Right ventricle myocardium inferior (tissue), 1 donor: ENCODE measurements at places on chromosomes 12 and 14. TPM values are rescaled to one million over a fixed set of nuclear protein-coding genes. Genes with fewer than 3 reads are reported as not detected.

CCDC60 gene
- total RNA-seq = not detected

SERPINA12 gene
- not detected for total RNA-seq

DNAJC22 gene
- total RNA-seq = not detected

SERPINA3 gene
- total RNA-seq = 112 TPM

CFAP54 gene
- 0.22 TPM for total RNA-seq

C1QL4 gene
- not detected for total RNA-seq

PIANP gene
- 0.27 TPM for total RNA-seq

RNASE3 gene
- not detected for total RNA-seq

BTBD7 gene
- total RNA-seq = 22.5 TPM

TGM1 gene
- 1.1 TPM for total RNA-seq

GRCh38 chr12:42690264-42690663 lies 100.7 kb upstream of the PRICKLE1 start:
- no peak for DNase-seq

DNA sequence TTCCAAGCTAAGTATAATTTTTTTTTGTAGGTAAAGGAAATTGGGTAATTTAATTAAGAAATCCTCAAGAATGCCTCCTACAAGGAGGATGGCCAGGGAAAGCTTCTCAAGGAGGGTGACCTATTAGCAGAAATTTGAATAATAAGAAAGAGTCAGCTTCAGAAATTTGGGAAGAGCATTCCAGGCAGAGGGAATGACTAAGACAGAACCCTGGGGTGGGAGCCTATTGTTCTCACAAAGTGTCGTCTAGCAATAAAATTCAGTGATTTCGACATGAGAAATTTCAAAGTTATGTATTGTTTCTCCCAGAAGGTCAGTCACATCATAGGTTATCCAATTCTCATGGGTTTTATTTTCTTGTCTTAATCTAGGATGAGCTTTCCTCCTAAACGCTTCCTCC lies 1168.4 kb downstream of the AACS start:
- no peak for DNase-seq

GRCh38 chr12:72075891-72076557 lies 137.4 kb downstream of the TPH2 start:
- no peak for DNase-seq

DNA sequence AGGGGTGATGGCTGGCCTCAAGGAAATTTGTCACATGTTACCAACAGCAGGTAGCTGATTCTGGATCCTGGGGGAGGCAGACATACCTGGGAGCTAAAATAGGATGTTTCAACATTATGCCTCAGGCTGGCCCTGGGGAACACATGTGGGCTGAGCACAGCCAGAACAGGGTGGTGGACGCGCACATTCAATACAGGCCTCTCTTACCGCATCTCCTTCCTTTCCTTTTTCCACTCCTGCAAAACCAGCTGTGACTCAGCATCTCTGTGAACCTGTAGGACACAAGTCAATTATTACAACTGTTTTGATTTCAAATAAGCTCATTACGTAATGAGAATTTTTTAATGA lies 61.0 kb downstream of the NT5DC3 start:
- no peak for DNase-seq

GRCh38 chr12:106300761-106301160 lies 1.8 kb upstream of the TCP11L2 start:
- no peak for DNase-seq

DNA sequence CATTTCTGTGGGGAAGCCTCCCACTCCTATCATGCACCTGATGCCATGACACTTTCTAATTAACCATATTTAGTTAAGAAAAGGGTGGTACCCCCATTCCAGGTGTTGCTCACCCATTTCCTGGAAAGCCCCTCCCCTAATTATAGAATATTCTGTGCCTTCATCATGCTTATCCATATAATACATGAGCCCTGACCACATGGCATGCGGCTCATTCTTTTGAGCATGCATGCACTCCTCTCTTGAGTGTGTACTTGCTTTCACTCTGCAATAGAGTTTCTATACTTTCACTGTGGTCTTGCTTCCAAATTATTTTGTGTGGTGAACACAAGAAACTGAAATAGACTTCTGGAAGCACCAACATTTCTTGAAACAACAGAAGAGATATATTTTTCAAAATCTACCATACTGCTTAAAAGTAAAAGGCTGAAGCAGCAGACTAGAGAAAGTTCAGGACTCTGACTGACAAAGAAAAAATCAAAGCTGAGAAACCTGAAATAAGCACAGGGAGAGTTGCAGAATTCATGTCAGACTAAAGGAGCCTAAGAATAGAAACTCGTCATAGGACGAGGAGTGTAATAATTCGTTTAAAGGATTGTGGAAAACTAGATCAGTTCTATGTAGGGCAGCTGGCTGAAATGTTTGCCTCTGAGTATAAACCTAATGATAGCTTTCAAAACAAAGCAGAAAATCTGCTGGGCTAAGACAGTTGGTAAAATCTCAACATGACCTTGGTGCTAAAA lies 144.8 kb downstream of the KITLG start:
- no peak for DNase-seq

DNA sequence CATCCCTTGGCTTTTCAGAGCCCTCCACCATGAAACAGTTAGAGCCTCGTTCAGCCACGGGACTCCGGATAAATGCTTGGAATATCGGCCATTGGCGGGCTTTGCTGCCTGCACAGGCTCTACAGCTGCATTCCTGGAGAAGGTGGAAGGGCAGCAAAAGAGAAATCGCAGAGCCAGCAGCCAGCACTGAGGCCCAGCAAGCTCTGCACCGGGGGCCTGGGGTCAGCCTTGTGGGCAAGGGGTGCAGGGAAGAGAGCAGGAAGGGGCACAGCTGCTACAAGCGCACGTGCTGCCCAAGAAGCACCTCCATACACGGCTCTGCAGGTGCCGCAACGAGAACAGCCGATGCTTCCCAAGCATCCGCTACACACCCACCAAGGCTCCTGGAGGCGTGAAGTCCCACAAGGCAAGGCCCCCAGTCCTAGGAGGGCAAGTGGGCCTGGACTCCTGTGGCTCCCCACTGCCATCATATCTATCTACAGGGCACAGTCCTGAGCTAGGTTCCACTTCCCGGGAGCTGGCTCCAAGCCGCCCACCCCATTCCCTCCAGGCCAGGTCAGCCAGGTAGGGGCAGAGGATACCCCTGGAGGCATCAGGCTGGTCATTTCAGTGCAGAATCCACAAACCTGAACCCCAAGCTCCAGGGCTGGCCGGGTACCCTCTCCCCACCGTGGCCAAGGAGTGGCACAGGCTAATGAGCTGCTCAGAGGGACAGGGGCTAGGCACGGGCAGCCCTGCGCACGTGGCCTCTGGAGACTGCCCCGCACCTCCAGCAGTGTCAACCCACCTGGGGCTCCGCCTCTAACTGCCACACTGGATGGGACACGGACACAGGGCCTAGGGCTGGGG lies 40.2 kb downstream of the CCNK start:
- DNase-seq = peak; percentile 55

- no peak for DNase-seq
Observed at GRCh38 chr14:104803912-104804410, 3.1 kb downstream of the ZBTB42 start.

DNA sequence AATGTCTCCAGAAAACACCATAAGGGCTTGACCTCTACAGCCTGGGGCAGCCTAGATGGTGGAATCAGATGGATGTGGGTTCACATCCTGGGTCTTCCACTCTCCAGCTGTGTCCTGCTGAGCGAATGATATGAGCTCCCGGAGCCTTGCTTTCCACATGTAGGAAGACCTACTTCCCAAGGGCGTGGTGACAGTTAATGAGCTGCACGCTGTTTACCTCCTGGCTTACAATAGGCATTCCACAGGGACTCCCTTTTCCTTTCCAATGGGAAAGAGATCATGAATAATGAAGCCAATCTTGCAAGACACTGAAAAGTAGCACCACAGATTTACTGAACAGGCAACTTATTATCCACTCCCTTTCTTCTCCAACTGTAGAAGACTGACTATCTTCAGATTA lies 46.1 kb downstream of the TMTC1 start:
- no peak for DNase-seq

GRCh38 chr14:106378191-106378590 lies 851.8 kb downstream of the TMEM121 start:
- no peak for DNase-seq

GRCh38 chr12:6774499-6775062 lies 2.3 kb downstream of the LAG3 start:
- DNase-seq = no peak

GRCh38 chr14:85165094-85165493 lies 364.9 kb upstream of the FLRT2 start:
- no peak for DNase-seq

- no peak for DNase-seq
Observed at GRCh38 chr14:24237463-24237955, 4.8 kb downstream of the GMPR2 start.

DNA sequence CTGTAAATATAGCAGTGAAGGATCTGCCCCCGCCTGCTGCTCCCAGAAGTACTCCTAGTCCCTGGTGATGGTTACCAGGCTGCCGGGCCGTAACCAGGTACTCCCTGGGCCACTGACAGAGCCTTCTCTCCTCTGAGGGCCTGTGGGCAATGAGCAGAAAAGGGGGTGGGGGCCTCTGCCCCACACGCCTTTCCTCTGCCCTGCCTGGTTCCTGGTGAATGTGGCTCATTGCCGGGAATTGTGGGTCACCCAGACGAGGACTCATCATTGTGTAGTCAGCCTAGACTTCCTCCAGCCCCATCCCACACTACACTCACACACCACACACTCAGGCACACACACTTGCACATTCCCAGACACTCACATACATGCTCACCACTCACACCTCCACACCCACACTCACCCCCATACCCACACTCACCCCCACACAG lies 35.7 kb upstream of the ACTN1 start:
- no peak for DNase-seq

- DNase-seq = no peak
Observed at GRCh38 chr12:120866108-120866507, 38.0 kb downstream of the SPPL3 start.

DNA sequence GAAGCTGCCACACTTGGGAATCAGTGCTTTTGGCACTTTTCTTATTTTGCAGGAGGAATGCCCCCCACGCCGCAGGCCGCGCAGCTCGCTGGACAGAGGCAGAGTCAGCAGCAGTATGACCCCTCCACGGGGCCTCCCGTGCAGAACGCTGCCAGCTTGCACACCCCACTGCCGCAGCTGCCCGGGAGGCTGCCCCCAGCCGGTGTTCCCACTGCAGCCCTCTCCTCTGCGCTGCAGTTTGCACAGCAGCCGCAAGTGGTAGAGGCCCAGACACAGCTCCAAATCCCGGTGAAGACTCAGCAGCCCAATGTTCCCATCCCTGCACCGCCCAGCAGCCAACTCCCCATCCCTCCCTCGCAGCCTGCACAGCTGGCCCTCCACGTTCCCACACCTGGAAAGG lies 32.3 kb downstream of the EP400 start:
- no peak for DNase-seq

DNA sequence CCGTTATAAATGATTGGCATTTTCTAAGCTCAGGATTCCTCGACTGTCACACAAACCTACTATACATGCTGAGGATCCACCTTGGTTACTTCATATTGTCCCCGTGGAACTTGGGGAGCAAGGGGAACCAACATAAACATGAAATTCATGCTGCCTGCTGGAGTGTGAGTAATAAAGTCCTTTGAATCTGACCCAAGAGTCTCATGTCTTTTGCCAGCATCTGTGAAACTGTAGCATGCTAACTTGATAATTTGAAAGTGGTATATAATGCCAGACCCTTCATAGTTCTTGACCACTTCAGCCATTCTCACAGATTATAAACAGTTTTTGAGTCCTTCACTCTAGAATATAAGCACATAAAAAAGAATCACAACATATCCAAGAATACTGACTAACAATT lies 17.1 kb downstream of the SLC35F4 start:
- no peak for DNase-seq

DNA sequence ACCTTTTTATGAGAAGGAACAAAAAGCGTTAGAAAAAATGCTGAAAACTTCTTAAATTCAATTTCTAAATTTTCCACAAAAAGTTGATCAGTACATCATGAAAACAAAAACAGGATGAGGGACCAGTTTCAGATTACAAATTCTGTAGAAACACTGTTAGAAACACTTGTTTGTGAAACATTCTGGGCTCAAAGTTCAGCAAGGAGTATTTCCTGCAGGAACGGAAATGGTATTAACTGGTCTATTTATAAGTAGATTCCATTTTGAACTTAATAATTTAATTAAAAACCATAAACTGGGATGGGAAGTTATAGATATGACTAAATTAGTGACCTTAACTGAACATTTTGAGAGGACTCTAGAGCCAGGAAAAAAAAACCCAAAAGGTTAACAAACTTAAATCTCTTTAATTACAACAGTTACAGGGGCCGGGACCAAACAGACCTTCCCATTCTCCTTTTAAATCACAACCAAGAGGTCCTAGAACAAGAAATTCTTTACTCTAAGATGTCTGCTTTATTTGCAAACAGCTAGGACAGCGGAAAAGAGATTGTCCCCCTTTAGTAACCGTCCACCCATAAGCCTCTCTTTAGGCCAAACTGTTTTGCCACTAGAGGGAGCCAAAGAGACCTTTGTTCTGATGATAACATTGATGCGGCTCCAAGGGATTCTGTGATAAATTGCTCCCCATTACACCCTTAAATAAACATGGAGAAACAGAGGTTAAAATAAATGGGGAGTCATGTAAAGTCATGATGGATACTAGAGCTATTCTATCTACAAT lies 69.0 kb upstream of the RERGL start:
- DNase-seq = no peak

GRCh38 chr12:49730568-49731101 lies 10.7 kb upstream of the TMBIM6 start:
- DNase-seq = no peak
